ENCODE measurements at places on chromosomes 11 and 22. TPM values are rescaled to one million over a fixed set of nuclear protein-coding genes. Genes with fewer than 3 reads are reported as not detected.

DNA sequence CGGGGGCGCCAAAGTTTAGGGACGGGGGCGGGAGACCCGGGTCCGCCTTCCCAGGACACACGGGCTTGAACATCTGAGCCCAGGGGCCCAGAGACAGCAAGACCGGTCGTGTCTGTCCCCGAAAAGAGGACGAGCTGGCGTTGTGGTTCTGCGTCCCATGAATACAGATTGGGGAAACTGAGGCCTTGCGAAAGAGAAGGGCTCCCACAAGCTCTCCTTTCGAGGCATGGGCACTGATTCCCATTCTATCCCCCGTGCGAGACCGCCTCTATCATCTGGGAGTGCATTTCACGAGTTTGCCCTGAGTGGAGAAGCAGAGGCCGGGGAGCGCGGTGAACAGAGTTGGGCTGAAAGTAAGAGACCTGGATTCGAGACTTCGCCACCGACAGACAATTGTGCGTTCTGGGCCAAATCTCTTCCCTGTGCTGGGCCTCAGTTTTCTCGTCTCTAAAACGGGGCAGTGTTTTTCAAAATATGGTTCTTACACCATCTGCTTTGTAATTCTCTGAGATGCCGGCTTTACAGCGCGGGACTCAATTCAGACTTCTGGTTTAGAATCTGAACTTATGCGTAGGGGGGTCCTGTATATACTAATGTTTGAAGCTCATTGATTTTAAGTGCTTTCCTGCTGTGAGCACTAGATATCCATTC is 471 bp downstream of the RNF185 start:
- DNase-seq: no peak

The DSCAML1 gene
- total RNA-seq: 1.5 TPM

- DNase-seq: no peak
Measured at GRCh38 chr11:69293819-69294505, at the start of gene MYEOV. Gene MYEOV, plus strand, starts transcription at chr11:69294155. Its CDS starts 1,200 bp downstream, at chr11:69295355.

DNA sequence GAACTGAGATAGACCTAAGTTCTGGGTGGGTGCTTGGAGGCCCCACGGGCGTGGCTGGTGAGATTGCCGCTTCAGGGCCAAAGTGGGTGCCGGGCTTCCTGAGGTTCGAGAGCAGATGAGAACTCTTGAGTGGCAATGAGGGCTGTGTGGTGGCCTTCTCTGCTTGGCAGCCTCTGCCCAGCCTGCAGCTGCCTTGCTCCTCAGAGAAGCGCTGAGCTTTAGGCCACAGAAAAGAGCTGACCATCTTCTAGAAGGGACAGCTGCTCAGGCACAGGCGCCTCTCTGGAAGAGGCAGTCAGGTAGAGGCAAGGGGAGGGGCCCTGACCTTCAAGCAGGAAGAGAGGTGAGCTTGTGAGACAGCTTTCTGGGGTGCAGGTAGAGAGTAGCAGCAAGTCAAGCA is 72.8 kb downstream of the MED15 start:
- no peak for DNase-seq

DNA sequence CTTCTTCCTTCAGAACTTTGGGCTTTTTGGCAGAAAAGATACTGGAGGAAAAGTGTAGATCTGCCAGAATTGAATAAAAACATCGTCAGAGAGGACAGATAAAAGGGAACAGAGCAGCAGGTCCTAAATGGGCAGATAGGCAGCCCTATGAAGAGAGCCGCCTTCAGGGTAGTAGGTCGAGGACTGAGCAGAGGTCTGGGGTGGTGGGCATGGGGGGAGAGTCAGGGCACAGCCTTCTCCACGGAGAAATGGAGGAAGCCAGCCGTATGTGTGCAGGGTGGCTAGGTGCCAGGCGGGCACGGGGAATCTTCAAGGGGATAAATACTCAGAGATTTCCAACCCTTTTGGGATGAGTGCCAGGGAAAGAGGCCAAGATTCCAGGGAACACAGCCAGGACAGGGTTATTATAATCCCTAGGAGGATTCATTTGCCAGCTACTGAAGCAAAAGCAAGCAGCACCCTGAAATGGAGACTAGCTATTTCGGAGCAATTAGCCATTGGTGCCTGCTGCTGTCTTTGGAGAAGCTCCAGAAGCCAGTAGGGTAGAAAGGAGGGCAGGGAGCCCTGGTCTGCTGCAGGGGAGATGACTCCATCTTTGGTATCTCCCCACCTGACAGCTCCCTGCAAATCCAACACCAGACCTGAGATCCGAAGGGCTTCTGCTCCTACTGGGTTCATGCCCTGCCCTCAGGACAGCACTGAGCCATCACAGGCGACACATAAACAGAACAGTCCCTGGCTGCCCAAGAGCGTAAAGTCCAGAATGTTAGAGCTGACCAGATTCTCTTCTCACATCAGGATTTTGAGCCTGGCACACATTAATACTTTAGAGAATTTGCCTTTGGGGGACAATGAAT is 174.5 kb upstream of the NTM start:
- DNase-seq: no peak

The PIWIL4 gene
- total RNA-seq: 4.4 TPM

GRCh38 chr22:36288571-36289405 is 35.9 kb downstream of the APOL1 start:
- peak; percentile 74 for DNase-seq

DNA sequence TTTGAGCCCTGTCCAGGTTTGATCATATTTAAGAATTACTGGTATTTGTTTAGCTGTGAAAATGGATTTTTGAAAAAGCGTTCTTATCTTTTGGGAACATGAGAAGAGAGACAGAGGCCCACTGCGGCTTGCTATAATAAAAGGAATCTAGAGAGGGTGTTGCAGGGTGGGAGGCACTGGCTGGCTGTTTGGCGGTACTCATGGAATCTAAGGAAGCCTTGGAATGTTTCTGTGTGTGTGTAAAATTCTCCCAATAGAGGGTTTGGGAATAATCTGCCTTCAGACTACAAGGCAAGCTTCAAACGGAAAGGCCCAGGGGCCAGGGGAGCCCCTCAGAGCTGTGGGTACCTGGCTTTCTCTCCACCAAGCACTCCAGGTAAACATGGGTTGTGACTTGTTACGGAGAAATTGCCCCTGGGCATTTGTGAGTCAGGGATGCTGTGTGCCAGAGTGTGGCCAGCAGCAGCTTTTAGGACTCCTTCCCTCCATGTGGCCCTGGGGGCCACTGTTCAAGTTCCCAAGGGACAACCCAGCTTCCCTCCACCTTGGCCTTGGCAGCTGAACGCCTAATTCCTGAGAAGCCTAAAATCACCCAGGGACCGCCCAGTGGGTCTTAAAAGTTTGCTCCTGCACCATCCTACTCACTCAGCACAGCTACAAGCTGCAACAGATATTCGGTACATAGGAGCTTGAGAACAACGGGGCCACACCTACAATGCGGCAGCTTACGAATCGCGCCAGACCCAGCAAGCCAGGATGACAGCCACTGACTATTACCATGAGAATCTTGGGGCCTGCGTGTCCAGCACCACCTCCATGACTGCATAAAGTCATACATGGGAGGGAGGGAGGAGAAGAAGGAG is 14.1 kb upstream of the SYT8 start:
- peak; percentile 50 for DNase-seq

DNA sequence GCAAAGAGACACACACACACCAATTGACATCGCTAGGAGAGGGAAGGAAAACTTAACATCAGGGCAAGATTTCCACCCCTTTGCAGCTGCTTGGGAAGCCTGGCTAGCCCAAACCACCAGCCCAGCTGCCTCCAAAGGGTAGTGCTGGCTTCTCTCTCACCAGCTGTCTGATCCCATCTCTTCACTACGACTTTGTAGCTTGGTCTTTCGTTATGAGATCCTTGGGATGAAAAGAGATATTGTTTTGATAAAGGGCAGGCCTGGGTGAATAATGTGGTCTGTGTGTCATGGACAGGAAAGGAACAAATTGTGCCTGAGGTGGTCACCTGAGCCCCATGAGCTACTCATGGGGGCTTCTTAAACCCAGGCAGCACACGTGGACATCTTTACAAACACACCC is 101.9 kb downstream of the ARL14EP start:
- DNase-seq: no peak

The E2F8 gene
- not detected for total RNA-seq

The TST gene
- 8.9 TPM for total RNA-seq

GRCh38 chr11:45162916-45163879 is 16.8 kb downstream of the PRDM11 start:
- DNase-seq: no peak

GRCh38 chr11:71245601-71246391 is 6.6 kb downstream of the SHANK2 start:
- DNase-seq: peak; percentile 58

The C22orf31 gene
- total RNA-seq: not detected

DNA sequence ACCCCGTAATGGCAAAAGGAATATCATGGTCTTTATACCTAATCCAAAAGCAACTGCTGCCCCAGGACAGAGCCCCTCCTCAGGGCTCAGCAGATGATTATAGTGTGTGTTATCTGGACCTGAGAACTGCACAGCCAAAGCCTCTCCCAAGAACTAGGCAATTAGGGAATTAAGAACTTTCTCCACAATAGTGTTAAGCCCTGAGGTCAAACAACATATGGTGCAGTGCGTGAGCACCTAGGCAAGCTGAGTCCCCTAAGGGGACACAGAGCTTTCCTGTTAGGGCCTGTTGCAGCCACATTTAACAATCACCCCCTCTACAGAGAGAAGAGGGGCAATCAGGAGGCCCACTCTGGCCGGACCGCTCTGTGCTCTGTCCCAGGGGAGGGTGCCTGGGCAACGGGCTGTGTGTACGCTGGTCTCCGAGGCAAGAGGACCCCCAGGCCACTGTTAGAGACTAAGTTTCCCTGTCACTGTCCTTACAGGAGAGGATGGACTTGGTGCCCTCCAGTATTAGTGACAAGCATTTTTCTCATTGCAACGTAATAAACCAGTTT is 1.4 kb upstream of the KCNJ5 start:
- no peak for DNase-seq

DNA sequence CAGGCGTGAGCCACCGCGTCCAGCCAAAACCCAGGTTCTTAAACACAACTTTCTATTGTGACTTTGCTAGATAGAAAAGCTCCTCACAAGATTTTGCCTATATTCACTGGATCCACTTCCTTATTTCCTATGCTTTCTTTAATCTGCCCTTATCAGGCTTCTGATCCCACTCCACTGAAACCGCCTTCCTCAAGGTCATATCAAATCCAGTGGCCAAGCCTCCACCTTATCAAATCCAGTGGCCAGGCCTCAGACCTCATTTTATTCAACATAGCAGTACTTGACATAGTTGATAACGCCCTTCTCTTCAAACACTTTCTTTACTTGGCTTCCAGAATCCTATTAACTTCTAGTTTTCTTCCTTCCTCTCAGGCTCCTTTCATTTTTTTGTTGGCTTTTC is 29.5 kb downstream of the DIXDC1 start:
- DNase-seq: no peak

DNA sequence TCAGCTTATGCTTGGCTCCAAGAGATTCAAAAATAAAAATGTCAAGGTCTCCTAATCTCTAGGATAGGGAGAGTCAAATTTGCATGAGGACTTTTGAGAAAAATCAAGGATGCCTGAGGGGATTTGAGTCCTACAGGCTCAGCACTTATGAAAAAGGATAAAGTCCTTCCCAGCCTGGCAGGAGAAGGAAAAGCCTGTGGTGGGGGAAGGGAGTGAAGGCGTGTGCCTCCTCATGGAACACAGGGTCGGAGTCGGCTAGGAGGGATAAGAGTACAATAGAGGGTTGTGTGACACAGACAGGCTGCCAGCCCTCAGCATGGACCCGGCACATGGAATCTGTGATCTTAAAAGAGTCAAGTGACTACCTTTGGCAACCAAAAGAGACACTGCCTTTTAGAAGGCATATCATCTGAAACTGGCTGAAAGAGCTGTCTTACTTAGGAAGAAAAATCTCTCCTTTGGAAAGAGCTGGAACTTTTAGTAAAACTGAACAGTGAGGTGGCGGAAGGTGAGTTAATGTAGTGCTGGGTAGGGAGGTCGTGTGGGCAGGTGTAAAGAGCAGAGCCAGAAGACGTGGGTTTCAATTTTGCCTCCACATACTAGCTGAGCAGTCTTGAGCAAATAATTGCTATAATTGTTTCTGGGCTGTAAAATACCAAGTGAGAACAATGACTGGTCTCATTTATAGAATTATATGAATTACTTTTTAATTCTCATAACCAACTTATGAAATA is 58.8 kb upstream of the RDX start:
- no peak for DNase-seq

DNA sequence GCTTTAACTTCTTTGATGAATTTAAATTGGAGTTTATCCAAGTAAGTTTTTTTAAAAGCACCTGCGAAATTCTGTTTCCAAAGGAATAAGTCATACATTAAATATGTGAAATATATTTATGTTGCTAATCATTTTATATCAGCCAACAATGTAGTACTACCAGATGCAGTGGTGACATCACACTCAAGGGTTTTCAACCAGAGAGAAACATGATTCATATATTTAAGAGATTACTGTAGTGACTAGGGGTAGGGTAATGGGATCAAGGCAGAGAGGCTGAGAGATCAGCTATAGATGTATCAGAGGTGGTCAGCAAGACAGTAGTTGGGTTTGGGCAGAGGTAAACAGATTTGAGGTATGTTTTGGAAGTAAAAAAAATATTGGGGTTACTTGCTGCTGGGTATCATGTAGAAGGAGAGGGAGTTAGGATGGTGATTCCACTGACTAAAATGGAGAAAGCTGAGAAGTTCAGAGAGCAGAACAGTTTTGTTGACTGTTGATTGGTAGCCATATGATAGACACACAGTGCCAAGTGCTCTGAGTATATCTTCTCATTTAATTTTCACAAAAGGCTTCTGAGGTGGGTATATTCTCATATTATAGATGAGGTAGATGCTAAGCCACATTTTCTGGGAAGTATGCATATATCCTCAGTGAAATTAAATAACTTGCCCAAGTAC is 39.4 kb downstream of the CEP57 start:
- DNase-seq: no peak

- DNase-seq: no peak
Measured at GRCh38 chr11:31050061-31050765, 319.3 kb downstream of the DCDC1 start.

DNA sequence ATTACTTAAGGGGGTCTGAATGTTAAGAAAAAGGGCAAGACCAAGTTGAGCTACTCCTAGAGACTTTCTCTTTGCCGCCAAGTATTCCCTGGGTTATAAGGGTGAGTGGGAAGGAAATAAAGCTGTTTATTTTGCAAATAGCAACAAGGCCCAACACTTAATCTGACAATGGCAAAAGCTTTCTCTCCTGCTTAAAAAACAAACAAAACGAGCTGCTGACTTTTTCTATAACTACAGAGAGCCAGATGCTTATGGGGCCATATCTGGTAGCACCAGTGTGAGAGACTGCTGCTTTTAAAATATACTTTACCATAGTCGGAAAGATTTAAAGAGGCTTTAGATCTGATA is 2.3 kb upstream of the KDM2A start:
- no peak for DNase-seq

GRCh38 chr11:126423743-126424142 is 68.3 kb downstream of the ST3GAL4 start:
- no peak for DNase-seq

GRCh38 chr11:41177791-41178190 is 281.7 kb downstream of the LRRC4C start:
- DNase-seq: no peak

Data from posterior vena cava (tissue), 2 donors.